ENCODE measurements at places on chromosomes 7 and 10.

DNA sequence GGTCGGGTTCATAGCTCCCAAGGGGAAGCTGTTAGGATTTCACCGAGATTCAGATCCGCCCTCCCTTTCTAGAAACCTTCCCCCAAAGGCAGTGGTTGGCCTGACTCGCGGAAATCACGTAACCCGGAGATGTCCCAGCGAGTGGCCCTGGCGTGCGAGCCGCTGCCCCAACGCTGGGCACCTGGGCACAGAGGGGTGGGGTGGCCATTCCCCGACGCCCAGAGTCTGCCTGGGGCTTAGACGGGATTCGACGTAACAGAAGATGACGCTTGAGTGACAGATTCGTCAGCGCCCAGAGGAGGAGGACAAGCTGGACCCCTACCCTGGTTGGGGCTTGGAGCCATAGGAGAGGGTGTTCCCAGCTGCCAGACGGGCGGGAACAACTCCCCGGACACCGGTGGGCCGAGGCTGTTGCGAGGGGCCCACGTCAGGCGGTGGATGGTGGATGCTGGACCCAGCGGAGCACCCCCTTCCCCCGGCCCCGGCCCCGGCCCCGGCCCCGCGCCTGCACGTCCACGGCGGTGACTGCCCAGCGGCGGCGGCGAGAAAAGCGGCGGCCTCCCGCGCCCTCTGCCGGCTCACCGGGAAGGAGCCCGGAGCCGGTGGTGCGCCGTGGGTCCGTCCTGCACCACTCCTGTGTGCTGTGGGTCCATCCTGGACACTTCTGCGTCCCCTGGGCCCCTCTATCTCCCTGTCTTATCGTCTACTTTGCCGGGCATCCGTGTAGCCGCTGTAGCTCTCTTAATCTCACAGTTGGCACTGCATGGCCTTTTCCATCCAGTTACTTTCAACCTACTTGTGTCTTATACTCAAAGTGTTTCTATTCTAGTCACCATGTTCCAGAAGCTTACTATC lies 35.4 kb upstream of the KNDC1 start:
- DNase-seq, result no peak

GRCh38 chr7:17401791-17402627 lies 103.6 kb downstream of the AHR start:
- no peak for DNase-seq

DNA sequence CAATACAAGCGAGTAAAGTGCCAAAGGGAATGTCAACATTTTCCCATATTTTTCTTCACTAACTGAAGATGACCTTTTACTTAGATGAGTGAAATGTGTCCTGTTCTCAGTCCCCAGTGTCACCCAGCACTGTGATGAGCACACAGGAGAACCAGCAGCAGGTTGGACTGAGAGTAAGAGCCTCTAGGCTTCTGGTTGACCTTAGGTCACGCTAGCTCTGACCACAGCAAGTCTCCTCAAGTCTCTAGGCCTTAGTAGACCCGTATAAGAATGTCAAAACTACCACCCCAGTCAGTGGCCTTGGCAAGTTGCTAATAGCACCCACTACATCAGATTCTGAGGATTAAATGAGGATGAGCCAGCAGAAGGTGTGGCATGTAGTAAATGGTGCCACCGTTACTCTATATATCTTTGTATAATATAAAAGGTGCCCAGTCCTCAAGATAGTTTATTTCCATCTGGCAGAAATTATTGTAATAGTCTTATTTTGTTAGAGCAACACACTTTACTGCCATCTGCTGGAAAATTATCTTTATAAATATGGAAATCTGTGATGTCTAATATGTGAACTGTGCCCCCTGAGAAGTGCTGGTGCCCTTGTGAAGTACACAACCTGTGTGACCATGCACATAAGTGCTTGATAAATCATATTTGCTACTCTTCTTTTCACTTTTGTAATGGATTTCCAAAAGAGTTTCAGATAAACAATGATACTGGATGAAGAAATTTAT lies 75.7 kb downstream of the SPAG6 start:
- no peak for DNase-seq

- DNase-seq, result no peak
Observed at GRCh38 chr7:151695951-151696541, 176.4 kb upstream of the RHEB start.

- no peak for DNase-seq
Observed at GRCh38 chr7:106767078-106767477, 98.0 kb upstream of the PIK3CG start.

GRCh38 chr7:47103498-47104205 lies 478.3 kb downstream of the TNS3 start:
- no peak for DNase-seq

GRCh38 chr7:116340943-116341907 lies 130.9 kb downstream of the TES start:
- no peak for DNase-seq

DNA sequence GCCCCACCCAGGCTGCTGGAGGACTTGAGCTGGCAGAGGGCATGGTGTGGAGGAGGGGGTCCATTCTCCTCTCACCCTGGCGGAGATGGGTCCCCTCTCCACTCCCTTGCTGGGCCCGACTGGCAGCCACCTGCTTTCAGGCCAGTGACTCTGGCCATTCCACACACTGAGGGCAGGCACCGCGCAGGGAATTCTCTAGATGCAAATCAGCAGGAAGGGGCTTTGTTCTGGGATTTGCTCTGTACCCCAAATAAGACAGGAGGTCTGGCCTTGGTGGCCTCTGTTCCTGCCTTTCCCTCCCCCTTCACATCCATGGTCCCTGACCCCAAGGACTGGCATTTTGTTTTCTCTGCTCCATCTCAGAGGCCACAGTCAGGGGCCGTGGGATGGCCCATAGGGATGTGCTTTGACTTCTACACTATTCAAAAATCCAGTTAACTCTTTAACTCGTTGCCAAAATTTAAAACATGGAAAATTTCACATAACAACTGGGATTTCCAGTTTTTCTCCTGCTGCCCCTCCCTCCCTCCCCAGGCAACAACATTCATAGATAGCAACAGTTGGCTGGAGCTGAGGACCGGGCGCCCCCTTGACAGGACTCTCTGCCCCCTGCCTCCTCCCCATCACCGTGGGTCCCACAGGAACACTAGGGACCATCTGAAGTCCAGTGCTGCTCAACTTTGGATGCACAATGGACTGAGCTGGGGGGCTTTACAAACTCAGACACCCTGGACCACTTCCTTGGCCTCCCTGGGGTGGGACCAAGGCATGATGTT lies 33.9 kb downstream of the PPIF start:
- no peak for DNase-seq

GRCh38 chr10:106438386-106438785 lies 726.1 kb downstream of the SORCS1 start:
- no peak for DNase-seq

- DNase-seq, result no peak
Observed at GRCh38 chr10:29636178-29636577, 1.4 kb upstream of the SVIL start.

GRCh38 chr7:139838876-139839275 lies 9.8 kb downstream of the TBXAS1 start:
- DNase-seq, result no peak

DNA sequence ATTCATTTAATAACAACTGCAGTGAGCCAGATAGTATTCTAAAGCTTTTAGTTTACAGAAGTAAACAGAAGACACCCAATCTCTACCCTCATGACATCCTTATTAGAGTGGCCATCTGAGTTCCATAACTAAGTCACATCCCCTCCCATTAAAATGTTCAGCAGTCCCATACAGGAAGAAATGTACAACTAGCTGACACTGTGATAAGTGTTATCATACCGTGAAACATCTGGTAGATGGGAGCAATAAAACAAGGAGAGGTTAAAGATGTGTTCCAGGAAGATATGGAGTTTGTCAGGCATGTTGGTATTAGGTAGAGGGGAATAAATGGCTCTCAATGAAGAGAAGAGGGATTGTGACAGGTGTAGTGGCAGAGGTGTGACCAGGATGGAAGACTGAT lies 60.5 kb upstream of the CAV2 start:
- DNase-seq, result no peak

DNA sequence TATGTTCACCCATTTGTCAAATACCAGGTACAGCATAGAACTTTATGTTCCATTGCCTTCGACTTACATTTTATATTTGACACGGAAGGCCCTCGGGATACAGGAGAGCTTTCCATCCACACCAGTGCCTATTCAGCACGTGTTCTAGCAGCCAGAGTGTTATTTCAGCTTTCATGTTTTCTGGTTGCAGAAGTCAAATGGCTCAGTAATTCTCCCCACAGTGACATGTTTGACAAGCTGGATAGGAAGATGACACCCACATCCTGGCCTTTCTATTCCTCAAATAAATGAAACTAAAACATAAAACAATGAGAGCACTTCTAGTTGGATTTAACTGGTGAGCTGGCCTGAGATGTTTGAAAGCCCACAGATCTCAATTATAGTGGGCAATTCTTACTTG lies 173.4 kb downstream of the SORCS1 start:
- no peak for DNase-seq

GRCh38 chr7:85172530-85172941 lies 14.3 kb downstream of the SEMA3D start:
- no peak for DNase-seq

GRCh38 chr7:1357601-1358271 lies 101.5 kb downstream of the MICALL2 start:
- DNase-seq, result no peak

GRCh38 chr7:120941064-120941463 lies 9.5 kb upstream of the ING3 start:
- DNase-seq, result no peak

GRCh38 chr10:19592276-19592675 lies 224.0 kb upstream of the PLXDC2 start:
- no peak for DNase-seq

DNA sequence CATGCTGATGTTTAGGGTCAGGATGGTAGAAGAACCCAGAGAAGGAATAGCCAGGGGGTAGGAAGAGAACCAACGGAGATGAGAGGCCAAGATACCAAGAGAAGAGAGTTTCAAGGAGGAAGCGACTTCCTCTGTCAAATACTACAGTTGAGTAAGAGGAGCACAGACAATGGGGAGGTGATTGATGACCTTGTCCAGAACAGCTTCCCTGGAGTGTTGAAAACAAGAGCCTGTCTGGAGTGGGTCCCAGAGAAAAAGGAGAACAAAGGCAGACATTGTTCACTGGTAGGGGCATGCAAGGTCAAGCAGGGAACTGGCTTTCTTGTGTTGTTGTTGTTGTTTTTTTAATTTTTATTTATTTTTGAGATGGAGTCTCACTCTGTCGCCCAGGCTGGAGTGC lies 9.6 kb upstream of the TRIM56 start:
- no peak for DNase-seq

DNA sequence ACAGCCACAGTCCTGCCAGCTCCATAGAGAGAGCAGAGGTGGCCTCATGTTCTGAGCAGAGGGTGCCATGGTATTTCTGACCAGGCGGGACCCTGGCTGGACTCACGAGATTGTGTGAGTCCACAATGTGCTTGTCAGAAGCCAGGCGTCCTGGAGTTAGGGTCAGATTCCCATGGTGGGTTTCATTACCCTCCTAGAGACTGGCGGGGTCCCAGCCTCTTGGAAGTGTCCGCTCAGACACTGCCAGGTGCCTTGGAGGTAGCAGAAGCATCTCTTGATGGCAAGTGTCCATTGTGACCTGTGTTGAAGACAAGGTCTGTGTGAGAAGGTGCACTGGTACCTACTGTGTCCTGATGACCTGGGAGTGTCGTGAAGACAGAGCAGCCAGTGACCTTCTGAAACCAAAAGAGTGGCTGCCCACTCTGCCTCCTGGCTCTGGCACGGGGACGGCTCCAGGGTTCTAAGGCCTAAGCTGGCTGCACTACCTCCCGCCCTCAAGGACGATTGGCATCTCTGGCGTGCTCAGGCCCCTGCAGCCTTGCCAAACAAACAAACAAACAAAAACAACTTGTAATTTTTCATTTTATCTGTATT lies 56.8 kb downstream of the MGMT start:
- DNase-seq, result no peak

GRCh38 chr7:26454180-26454579 lies 162.5 kb downstream of the SNX10 start:
- no peak for DNase-seq

DNA sequence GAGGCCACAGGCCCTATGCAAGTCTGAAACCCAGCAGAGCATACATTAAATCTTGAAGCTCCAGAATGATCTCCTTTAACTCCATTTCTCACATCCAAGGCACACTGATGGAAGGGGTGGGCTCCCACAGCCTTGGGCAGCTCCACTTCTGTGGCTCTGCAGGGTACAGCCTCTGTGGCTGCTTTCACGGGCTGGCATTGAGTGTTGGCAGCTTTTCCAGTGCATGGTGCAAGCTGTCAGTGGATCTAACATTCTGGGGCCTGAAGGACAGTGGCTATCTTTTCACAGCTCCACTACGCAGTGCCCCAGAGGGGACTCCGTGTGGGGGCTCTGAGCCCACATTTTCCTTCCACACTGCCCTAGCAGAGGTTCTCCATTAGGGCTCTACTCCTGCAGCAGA lies 265.7 kb upstream of the MAGI2 start:
- DNase-seq, result no peak

DNA sequence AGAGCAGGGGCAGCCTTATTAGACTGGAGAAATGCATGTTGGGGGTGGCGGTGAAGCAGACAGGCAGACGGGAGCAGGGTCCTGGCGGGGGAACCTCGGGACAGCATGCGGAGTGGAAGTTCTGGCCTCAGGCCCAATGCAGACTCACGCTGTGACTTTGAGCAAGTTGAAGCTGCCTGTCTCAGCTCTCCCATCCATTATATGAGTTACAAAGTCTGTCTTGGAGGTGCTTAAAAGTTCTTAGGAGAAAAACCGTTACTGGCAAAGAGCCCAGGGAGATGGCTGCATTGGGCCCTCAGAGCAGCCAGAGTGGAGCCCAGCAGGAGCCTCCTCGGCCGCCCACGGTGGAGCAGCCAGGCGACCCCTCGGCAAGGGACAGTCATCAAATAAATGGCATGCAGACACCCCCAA lies 509.5 kb downstream of the PLXNA4 start:
- no peak for DNase-seq

DNA sequence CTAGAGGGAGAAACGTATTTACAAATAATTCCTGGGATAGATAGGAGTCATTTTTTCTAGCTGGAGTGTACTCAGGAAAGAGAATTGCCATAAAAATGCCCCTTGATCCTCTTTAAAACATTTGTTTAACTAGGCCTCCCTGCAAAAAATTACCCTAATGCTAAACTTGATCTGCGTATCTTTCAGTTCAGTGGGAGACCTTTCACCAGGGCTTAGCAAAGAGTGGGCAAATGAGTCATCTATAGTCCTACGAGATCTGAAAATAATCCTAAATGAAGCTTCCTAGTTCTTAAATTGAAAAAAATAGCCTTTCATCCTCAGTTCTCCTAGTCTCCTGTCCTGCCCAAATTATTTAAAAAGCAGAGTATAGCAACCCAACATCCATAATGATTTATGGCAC lies 198.6 kb upstream of the FRMD4A start:
- no peak for DNase-seq

- DNase-seq, result no peak
Observed at GRCh38 chr7:154696556-154696955, 306.4 kb downstream of the PAXIP1 start.

GRCh38 chr7:1696671-1697498 lies 26.8 kb downstream of the ELFN1 start:
- no peak for DNase-seq
